ENCODE measurements at places on chromosomes 12 and 14.

GRCh38 chr12:131327521-131328488, 374.1 kb downstream of the ADGRD1 start:
- no peak for DNase-seq

DNA sequence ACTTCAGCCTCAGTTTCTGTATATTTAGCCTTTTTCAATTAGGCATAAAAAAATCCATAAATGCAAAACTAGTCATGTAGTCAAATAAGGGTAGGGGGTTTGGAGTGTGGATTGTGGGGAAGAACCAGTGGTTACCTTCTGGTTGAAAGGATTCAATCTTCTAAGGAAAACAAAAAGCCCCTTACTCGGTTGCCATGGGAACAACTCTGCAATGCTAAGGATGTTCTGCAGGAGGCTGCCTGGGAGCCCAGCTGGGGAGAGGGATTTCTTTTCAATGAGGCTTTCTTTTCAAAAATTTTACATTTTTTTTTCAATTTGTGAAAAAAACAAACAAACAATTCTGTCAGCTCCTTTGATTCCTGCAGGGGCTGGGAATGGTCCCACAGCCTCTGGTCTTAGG, 67.2 kb downstream of the SLC8A3 start:
- DNase-seq: no peak

DNA sequence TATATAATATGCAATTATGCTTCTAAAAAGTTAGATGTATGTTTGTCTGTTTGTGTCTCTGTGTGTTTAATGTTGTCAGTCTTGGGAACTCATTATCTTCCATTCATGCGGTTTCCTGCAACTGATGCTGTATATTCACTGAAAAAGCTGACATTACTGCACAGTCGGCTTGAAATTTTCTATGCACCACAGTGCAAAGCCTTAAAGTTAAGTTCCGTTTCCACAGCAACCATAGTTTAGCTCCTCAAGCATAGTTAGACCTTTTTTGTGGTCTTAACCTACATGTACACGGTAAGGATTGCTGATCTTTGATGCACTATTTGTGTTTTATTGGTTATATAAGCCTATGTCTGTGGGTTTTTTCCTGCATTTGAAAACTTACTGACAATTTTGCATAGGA, 309.4 kb downstream of the KCNC2 start:
- DNase-seq: no peak

GRCh38 chr12:104877103-104877705, 80.9 kb downstream of the SLC41A2 start:
- DNase-seq: peak; percentile 16

DNA sequence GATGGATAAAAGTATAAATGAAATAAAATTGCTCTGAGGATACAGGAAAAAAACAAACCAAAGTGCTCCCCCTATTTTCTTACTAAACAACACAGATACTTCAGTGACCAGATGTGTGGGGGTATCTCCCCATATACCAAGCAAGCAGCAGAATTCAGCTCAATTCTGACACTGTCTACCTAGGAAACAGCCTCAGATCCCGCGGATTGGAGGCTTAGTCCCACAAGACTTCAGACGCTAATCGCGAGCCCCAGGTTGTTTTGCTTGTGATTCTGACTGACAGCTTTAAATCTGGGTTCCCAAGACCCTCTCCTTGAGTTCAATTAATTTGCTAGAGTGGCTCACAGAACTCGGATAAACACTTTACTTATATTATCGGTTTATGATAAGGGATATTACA, 17.3 kb downstream of the NFKBIA start:
- DNase-seq: no peak

- no peak for DNase-seq
Observed at GRCh38 chr12:47732504-47732903, 7.2 kb upstream of the ENDOU start.

GRCh38 chr12:79161249-79161934, 296.8 kb downstream of the SYT1 start:
- no peak for DNase-seq

DNA sequence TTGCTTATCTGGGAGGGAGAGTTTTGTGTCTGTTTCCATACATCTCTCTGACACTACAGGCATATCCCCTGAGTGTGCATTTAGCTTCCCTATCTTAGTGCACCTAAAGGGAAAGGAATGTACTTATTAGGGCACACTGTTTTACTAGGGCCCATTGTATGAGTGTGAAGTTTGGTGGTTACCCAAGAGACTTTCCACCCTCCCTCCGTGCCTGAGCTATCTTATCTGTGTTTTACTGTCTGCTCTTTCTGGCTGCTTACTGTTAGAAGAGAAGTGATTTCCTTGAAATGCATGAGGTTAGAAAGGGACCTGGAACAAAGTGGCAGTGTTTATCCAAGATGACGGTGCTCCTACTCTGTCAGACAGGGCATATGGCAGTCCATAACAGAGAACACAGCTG, 8.5 kb upstream of the SVOP start:
- no peak for DNase-seq
